ENCODE measurements at places on chromosomes 2 and 18. TPM values are rescaled to one million over a fixed set of nuclear protein-coding genes. Genes with fewer than 3 reads are reported as not detected.

LYPD6 gene
- total RNA-seq = 0.82 TPM

RFTN2 gene
- 28.5 TPM for total RNA-seq

GRCh38 chr2:145789636-145790035 is 1269.7 kb upstream of the ZEB2 start:
- H3K4me1 ChIP-seq = peaks cover 3% of the 10 kb centered on the region
- no peaks in the 10 kb centered on the region for H3K27me3 ChIP-seq
- no peak overlapping the region for H3K4me3 ChIP-seq
- H3K36me3 ChIP-seq = peaks cover 3% of the 10 kb centered on the region
- no peak for DNase-seq

GRCh38 chr2:165902934-165903333 is 50.6 kb downstream of the TTC21B start:
- H3K27me3 ChIP-seq = no peaks in the 10 kb centered on the region
- no peak for DNase-seq
- no peak overlapping the region for H3K27ac ChIP-seq
- peaks cover 43% of the 10 kb centered on the region for H3K4me1 ChIP-seq
- no peak overlapping the region for H3K4me3 ChIP-seq

DNA sequence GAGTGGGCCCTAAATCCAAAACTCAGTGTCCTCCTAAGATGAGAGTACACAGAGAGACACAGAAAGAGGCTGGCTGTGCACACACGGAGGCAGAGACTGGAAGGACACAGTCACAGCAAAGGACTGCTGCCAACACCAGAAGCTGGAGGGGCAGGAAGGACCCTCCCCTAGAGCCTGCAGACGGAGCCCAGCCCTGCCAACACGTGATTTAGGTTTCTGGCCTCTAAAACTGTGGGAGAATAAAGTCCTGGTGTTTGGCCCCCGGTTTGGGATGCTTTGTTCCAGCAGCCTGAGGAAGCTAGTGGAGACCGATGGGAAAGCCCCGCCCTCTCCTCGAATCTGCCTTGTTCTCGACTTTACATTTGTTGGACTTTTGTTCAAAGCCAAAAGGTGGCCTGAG is 10.6 kb downstream of the CNDP1 start:
- peaks cover 5% of the 10 kb centered on the region for H3K27me3 ChIP-seq
- H3K4me1 ChIP-seq = peaks cover 9% of the 10 kb centered on the region
- no peak for DNase-seq
- no peak overlapping the region for H3K4me3 ChIP-seq

CFAP65 gene
- total RNA-seq = not detected

CPO gene
- not detected for total RNA-seq

GRCh38 chr18:46062781-46063180 is 9.3 kb downstream of the PSTPIP2 start:
- H3K4me3 ChIP-seq = no peak overlapping the region
- DNase-seq = no peak
- no peaks in the 10 kb centered on the region for H3K36me3 ChIP-seq
- peaks cover 4% of the 10 kb centered on the region for H3K4me1 ChIP-seq
- H3K27ac ChIP-seq = no peak overlapping the region

DNA sequence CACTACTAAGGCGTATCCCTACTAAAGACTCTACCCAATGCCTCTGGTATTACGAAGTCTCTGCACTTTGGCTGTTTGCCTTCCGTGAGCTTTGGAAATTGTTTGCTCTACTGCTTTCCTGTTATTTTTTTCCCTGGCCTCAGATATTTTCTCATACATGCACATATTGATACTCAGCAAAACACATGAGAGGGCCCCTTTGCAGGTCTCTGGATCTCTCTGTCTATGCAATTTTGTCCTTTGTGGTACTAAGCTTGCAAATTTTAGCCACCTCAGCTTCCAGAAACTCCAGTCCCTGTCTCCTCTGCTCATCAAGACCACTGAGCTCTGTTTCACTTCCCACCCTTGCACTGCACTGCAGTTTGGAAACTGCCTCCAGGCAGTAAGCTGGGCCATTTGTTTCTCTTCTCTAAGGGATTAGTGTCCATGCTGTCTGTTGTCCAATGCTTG is 46.6 kb downstream of the TAF1B start:
- H3K4me3 ChIP-seq = no peak overlapping the region
- no peak for DNase-seq
- H3K27ac ChIP-seq = peak overlapping the region; percentile 25
- H3K4me1 ChIP-seq = peaks cover 21% of the 10 kb centered on the region

GAREM2 gene
- total RNA-seq = 6.5 TPM

DNA sequence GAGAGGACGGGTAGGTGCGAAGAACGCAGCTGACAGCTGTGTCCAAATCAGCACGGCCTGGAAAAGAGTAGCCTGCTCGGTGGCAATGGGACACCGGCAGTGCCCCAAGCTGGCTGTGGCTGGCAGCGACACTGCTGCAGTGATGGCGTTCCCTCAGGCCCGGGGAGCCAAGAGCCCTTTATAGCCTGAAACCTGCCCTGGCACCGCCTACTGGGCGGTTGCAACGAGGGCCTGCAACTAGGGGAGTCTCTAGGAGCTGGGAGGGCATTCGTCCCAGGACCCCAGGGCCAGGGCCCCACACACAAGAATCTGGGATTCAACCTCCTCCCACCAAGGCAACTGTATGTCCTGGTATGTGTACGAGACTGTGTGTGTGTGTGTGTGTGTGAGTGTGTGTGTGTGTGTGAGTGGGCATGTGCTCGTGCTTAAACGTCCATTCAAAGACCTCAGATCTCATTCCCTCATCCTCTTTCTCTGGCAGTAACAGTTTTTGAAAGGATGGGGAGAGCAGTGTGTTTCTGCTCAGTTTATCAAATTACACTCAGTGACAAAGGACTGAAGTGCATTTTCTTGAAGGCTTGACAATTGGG is 6.8 kb upstream of the CYP26B1 start:
- H3K4me3 ChIP-seq = no peak overlapping the region
- peaks cover 9% of the 10 kb centered on the region for H3K4me1 ChIP-seq
- no peak overlapping the region for H3K27ac ChIP-seq
- DNase-seq = no peak
- peaks cover 28% of the 10 kb centered on the region for H3K27me3 ChIP-seq
- H3K36me3 ChIP-seq = no peaks in the 10 kb centered on the region

DNA sequence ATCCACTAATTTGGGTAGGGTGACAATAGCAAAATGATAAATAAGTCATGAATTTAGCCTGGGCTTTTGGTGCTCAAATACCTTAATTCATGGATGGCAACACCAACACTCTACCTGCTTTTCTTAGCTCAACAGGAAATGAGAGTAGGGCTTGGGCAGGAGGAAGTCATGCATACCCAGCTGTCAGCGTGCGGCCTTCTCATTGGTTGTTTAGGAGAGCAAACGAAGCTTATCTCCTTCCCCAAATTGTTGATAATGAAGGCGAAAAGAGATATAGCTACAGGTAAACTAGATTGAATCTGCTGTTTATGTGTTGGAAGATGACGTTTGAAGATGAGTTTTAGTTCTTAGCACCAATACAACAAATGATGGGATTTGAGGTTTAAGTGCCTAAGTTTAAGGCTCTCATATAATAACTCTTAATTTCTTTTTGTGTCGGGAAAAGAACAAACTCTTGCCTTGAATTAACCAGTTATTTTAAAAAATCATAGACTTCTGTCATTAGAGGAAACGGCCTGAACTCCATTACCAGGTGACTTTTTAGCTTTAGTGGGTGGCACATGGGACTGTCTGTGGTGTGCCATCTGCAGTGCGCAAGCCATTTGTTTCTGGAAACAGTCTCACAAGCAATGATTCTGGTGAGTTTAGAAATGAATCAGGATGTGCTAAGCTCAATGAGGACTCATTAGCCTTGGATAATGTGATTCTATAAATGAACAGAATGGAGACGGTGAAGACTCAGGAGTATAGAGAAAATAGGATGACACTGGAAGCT is 19.8 kb downstream of the MAP4K4 start:
- no peak overlapping the region for H3K27ac ChIP-seq
- H3K4me1 ChIP-seq = peaks cover 38% of the 10 kb centered on the region
- H3K27me3 ChIP-seq = no peaks in the 10 kb centered on the region
- no peak for DNase-seq
- no peaks in the 10 kb centered on the region for H3K36me3 ChIP-seq

- H3K4me3 ChIP-seq = peak overlapping the region; percentile 85
- peaks cover 2% of the 10 kb centered on the region for H3K36me3 ChIP-seq
- peaks cover 17% of the 10 kb centered on the region for H3K4me1 ChIP-seq
- H3K27me3 ChIP-seq = peaks cover 4% of the 10 kb centered on the region
Measured at GRCh38 chr2:149329068-149329467, 1.3 kb upstream of the LYPD6 start.

LHCGR gene
- total RNA-seq = not detected

DNA sequence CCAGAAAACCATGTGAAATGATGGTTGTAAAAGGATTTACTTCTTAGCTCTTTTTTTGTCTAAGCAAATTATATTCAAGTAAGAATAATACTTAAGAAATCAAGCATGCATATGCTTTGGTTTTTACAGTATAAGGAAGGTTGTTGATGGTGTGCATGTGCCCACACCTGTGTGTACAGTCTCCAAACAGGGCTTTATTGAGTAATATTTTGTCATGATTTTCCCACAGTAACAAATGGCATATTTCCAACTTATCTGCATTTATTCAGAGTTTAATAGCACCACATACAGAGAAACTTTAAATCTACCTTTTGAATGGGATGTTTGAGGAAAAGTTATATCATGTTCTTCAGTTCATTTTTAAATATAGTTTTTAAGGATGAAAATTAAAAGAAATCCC is 76.5 kb upstream of the DSG1 start:
- no peaks in the 10 kb centered on the region for H3K36me3 ChIP-seq
- no peak overlapping the region for H3K4me3 ChIP-seq
- no peaks in the 10 kb centered on the region for H3K27me3 ChIP-seq
- no peak overlapping the region for H3K27ac ChIP-seq

DNA sequence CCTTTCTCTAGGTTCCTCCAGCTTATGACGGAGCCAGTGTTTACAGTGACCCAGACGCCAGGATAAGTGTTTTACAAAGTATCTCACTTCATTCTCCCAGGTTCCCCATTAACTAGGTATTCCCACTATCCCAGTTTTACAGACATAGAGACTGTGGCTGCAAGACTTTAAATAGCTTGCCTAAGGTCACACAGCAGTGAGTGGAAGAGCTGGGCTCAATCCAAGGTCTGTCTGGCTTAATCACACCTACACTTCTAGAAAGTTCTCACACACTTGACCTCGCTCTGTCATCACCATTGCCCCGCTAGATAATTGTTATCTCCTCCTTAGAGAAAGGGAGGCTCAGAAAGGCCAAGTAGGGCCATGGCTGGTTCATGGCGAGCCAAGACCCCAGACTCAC is 110.2 kb downstream of the ANTXR1 start:
- no peak for DNase-seq
- H3K27ac ChIP-seq = peak overlapping the region; percentile 51
- no peaks in the 10 kb centered on the region for H3K27me3 ChIP-seq
- peaks cover 55% of the 10 kb centered on the region for H3K4me1 ChIP-seq
- peaks cover 28% of the 10 kb centered on the region for H3K36me3 ChIP-seq
- H3K4me3 ChIP-seq = no peak overlapping the region

DNA sequence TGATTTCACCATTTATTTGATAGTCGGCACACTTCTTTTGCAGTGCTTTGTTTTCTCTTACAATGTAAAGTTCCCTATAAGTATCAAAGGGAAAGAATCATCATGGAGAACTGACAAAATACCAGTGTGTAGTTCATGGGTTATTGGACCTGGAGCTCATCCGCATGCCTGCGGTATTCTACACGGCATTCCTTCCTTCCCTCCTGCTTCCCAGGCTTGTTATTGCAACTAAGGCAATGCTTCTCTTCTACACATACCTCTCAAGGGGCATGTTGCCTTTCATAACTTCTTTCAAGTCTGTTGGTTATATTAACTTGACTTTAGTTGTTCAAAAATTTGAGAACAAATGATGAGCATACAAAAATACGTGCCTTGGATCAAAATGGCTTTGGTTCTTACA is 24.3 kb upstream of the FAP start:
- H3K27me3 ChIP-seq = no peaks in the 10 kb centered on the region
- no peak for DNase-seq
- no peaks in the 10 kb centered on the region for H3K36me3 ChIP-seq
- peaks cover 6% of the 10 kb centered on the region for H3K4me1 ChIP-seq
- H3K4me3 ChIP-seq = no peak overlapping the region
- H3K27ac ChIP-seq = no peak overlapping the region

DCDC2C gene
- total RNA-seq = not detected

DNA sequence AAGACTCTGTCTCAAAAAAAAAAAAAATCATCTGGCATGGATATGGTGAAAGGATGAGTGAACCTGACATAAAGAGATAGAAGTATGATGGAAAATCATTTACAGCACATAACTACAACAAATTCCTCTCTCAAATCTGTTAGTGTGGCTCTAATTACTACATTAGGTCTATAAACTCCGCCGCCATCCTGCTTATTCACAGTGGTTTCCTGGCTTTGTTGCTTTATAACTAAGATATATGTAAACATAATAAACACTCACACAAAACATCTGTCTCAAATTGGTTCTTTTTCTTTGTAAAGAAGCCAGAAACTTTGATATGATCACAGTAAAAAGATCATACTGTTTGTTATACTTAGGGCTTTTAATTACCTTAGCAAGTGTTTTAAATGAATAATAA is 412.6 kb upstream of the FAM98A start:
- DNase-seq = no peak
- H3K4me1 ChIP-seq = peaks cover 3% of the 10 kb centered on the region
- no peak overlapping the region for H3K27ac ChIP-seq
- H3K27me3 ChIP-seq = peaks cover 31% of the 10 kb centered on the region
- no peak overlapping the region for H3K4me3 ChIP-seq

- no peaks in the 10 kb centered on the region for H3K4me1 ChIP-seq
- DNase-seq = no peak
- no peak overlapping the region for H3K27ac ChIP-seq
- no peaks in the 10 kb centered on the region for H3K36me3 ChIP-seq
Measured at GRCh38 chr2:83251321-83251872, 1207.7 kb downstream of the SUCLG1 start.

- H3K4me3 ChIP-seq = no peak overlapping the region
- H3K27ac ChIP-seq = no peak overlapping the region
- DNase-seq = no peak
- peaks cover 7% of the 10 kb centered on the region for H3K4me1 ChIP-seq
- H3K27me3 ChIP-seq = peaks cover 3% of the 10 kb centered on the region
Measured at GRCh38 chr2:58449286-58450010, 208.3 kb upstream of the FANCL start.
